ENCODE measurements at places on chromosomes 16 and 17. TPM values are rescaled to one million over a fixed set of nuclear protein-coding genes. Genes with fewer than 3 reads are reported as not detected.

- DNase-seq, result peak; percentile 39
Measured at GRCh38 chr16:30122604-30123160, 338 bp downstream of the MAPK3 start.

Gene CA7
- polyA plus RNA-seq, result not detected

Gene ITGA3
- polyA plus RNA-seq, result 129 TPM

Gene RTN4RL1
- polyA plus RNA-seq, result 0.03 TPM

Gene PRSS8
- polyA plus RNA-seq, result 0.11 TPM

DNA sequence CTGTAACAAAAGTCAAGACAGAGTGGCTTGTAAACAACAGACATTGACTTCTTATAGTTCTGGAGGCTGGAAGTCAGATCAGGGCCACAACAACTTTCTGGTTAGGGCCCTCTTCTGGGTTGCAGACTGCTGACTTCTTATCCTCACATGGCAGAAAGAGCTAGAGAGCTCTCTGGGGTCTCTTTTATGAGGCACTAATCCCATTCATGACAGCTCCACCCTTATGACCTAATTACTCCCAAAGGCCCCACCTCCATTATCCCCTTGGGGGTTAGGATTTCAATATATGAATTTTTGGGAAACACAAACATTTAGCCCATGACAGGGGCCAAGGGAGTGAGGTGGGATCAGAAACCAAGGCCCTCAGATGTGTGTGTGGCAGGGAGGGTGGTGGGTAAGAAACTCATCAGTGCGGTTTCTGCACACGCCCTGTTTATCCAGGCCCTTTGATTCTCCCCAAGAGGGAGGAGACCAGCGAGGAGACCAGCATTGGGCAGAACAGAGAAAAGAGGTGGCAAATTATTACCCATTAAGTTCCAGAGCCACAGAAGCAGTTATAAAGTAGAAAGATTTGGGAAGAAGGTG, 74.8 kb downstream of the UTP18 start:
- DNase-seq, result no peak

All from endothelial cell of umbilical vein (primary cell).